ENCODE measurements at places on chromosomes 5 and 9.

DNA sequence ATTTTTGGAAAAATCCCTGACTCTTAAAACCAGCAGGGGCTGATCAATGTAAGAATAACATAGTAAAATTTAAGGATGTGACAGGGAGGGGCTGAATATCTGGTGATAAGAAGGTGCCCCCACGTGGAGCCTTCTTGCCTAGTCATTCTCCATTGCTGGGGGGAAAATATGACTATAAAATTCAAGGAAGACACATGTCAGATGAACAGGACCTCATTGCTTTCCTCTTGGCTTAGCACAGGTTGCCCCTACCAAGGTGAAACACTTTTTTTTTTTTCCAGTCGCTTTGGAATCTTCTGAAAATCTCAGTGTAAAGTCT lies 310.9 kb downstream of the EFNA5 start:
- no peak for DNase-seq

DNA sequence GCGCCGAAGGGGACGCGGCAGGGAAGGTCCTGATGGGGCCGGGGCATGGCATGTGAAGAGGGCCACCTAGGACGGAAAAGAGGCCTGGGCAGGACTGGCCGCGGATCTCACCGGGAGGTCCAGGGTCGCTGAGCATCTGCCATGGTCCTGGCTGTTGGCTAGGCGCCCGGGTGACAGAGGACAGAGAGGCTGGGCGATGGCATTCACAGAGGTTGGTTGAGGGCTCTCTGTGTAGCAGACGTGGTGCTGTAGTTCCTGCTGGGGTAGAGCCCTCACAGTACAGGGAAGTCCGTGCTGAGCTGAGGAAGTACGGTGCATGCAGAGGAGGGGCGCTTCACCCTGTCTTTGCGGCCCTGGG lies 427 bp downstream of the PCYOX1L start:
- no peak for DNase-seq

GRCh38 chr5:136106351-136107031 lies 26.2 kb upstream of the SMAD5 start:
- DNase-seq: no peak

DNA sequence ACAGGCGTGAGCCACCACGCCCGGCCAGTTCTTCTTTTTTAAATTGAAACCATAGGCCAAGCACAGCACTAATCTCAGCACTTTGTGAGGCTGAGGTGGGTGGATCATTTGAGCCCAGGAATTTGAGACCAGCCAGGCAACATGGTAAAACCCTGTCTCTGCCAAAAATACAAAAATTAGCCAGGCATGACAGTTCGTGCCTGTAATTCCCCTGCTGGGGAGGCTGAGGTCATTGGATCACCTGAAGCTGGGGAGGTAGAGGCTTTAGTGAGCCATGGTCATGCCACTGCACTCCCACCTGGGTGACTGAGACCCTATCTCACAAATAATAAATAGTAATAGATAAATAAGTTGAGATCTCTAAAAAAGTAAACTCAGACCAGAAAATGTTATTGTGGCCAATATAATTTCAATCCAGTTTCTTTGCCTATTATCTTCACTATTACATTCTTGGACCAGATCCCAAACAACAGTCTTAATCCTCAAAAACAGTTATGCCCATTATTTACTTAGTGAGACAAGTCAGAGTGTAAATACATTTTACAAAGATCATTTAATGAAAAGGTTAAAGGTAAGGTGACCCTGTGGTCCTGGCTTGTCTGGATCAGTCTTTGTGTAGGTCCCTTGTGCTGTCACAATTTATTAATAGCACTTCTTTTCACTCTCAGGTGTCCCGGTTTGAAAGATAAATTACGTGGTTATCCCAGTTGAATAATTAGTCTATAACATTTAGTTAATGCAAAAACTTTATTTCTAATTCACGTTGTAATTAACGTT lies 53.6 kb downstream of the RAB24 start:
- no peak for DNase-seq

- no peak for DNase-seq
Observed at GRCh38 chr5:125053179-125053578, 306.7 kb upstream of the ZNF608 start.

DNA sequence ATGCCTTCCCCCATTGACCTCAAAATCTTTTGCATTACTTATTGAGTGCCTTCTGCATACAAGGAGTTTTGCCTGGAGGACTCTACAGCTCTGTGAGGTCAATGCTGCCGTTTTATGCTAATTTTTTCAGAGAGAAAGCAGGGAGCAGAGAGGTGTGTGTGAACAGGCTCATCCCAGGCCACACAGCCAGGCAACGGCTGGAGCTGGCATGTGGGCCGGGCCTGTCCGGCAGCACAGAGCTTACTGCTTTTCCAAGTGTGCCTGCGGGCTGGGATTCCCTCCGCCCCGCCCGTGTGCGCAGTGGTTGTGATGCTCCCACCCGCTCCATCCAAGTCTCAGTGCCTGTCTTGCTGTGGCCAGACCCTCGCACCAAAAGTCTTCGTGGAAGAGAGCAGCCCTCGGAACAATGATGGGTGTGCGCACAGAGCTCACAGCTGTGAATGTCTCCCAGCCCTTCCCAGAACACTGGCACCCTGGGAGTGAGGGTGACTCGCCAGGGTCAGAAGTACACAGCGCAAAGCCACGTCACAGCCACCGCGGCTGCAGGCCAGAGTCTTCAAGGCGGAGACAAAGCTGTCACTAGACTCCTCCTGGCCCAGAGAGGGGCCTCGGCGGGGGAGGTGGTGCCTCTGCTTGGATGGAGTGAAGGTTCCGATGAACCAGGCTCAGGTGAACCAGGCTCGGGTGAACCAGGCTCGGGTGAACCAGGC lies 82.8 kb downstream of the COL5A1 start:
- DNase-seq: no peak

- no peak for DNase-seq
Observed at GRCh38 chr9:127833555-127833954, 20.9 kb downstream of the ENG start.

DNA sequence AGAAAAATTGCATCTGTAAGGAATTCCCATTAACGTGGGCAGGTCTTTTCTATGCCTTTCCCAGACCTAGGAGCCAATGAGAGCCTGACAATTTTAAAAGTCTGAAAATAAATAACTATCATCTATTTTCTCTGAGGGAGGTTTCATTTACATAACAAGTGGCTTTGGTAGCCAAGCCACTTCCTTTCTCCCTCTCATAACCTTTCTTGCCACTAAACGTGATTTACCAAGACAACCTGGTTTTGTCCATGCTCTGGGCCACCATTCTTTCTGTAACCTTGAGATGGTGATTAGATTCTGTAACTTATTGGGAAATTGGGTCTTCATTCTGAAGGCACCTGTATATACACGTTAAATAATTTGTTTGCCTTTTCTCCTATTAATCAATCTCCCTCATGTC lies 1046.9 kb downstream of the CDH12 start:
- no peak for DNase-seq

DNA sequence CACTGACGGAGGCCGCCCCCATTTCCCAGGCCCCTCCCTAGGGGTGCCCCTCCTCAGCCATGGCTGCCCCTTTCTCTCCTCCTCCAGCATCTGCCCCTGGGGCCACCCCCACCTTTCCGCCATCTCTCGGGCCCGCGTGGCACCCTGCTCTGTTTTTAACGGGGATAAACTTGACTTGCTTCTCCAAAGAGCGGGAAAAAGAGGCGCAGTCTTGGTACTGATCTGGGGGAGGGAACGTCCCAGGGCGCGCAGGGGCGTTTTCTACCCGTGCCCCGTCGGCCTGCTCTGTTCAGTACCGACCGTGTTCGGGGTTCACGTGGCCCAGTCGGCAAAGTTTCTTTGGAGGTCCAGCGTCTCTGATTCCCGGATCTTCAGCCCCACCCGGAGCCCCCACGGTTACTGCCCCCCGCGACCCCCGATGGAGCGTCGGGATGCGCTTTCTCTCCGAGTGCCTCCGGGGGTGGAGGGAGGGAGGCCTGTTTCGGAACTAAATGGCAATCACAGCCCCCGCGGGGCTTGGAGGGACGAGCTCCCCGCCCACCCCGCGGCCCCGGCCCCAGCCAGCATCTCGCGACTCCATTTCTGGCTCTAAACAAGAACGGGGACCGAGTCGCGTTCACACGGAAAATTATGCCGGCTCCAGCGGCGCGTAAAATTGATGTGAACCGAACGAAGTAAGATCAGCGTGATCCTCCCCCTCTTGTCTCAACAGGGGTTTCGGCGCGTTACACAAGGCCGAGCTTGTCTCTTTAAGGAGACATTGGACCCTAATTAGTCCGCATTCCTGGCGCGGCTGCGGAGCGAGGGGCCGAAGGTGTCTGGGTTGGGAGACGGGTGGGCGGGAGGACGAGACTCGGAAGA lies 1.1 kb upstream of the TLE4 start:
- no peak for DNase-seq

GRCh38 chr9:27368316-27368985 lies 71.5 kb upstream of the EQTN start:
- DNase-seq: no peak

DNA sequence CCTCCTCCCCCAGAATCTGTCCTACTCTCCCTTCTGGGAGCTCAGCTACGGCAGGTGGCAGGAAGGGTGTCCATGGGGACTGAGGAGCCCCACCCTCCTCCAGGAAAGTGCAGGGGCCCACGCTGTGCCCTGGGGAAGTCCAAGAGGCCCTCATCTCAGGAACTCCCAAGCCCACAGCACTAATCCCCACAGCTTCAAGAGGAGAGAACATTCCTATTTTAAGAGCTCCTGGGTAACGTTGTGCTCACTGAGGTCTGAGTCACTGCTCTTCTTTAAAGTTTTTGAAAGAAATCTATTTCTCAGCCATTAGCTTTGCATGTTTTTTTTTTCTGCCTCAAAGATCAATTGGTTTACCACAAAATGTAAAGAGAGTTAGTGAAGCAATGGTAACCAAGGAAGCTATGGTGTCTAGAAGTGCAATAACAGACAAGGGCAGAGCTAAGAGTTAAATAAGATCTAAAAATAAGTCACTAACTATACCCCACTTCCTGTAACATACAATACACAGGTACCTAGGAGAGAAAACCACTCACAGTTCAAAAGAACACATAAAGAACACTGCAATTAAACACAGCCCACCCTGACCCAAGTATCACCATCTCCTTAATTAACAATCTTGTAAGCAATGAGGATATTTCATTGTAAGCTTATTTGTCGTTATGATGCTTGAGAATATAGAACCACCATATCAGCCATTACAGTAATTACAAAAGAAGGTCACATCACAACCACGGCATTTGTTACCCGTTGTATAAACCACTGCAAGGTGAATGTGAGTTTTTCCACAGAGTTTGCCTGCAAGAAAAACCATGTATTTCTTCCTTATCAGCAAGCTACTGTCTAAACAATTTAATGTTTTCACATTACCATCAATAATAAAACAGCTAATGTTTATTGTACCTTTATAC lies 382.3 kb upstream of the SLC30A5 start:
- DNase-seq: no peak

GRCh38 chr5:150560401-150561191 lies 52.7 kb downstream of the NDST1 start:
- DNase-seq: peak; percentile 70

GRCh38 chr5:117486261-117486660 lies 911.6 kb upstream of the SEMA6A start:
- DNase-seq: no peak

DNA sequence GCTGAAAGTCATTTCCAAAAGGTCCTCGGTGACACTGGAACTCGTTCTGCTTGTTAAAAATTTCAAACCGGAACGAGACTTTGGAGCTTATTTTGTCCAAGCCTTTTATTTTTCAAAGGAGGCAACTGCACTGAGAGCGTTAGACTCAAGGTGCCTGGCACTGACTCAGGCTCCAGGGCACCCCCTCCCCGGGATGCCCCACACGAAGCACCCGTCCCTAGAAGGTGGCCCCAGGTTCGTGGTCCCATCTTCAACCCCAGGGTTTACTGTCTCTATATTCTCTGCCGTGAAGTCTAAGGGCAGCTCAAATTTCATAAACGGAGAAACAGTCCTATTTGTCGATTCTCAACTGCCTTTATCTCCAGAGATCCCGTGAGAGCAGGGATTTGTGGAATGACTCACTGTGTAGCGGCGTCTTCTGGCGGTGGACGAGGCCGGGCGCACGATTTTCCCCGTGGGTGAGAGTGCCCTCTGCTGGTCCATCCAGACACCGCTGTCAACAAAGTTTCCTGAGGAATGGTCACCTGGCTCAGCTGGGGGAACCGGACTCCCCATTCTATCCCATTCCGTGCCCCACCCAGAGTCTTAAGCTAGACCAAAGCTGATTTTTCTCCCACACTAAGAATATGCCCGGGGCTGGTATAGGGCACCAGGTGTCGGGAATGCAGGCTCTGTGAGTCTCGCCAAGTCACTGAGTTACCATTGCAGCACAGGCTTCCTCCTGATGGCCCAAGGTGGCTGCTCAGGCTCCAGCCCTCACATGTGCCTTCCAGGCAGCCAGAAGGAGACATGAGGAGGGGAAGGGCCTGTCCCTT lies 27.1 kb upstream of the SLC6A19 start:
- DNase-seq: no peak

GRCh38 chr9:113930390-113930783 lies 54.3 kb downstream of the ZNF618 start:
- no peak for DNase-seq
